ENCODE measurements at places on chromosomes 3 and 15. TPM values are rescaled to one million over a fixed set of nuclear protein-coding genes. Genes with fewer than 3 reads are reported as not detected.
A peak's percentile ranks its signal among the peaks of the same experiment; 100 is the strongest.

DNA sequence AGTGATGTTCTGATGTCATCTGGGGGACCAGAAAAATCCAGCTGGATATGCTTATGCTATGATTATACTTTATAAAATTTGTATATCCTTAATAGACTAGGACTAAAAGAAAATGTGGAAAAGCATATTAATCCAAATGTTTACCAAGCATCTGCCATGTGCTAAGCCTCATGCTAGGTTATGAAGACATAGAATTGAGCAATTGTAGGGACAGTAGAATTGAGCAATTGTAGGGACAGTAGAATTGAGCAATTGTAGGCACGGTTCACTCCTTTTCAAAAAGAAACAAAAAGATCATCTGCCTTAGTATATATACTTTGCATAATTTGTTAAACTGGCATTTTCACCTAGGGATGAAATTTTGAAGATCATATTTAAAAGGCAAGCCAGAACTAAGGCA, 18.3 kb downstream of the ABHD5 start:
- DNase-seq, result no peak

C3orf52 gene
- 3.0 TPM for polyA plus RNA-seq

GRCh38 chr3:129007792-129008191, 6.7 kb downstream of the EFCC1 start:
- DNase-seq, result no peak

- DNase-seq, result no peak
Observed at GRCh38 chr3:11245827-11246662, 26.2 kb upstream of the ATG7 start.

DNA sequence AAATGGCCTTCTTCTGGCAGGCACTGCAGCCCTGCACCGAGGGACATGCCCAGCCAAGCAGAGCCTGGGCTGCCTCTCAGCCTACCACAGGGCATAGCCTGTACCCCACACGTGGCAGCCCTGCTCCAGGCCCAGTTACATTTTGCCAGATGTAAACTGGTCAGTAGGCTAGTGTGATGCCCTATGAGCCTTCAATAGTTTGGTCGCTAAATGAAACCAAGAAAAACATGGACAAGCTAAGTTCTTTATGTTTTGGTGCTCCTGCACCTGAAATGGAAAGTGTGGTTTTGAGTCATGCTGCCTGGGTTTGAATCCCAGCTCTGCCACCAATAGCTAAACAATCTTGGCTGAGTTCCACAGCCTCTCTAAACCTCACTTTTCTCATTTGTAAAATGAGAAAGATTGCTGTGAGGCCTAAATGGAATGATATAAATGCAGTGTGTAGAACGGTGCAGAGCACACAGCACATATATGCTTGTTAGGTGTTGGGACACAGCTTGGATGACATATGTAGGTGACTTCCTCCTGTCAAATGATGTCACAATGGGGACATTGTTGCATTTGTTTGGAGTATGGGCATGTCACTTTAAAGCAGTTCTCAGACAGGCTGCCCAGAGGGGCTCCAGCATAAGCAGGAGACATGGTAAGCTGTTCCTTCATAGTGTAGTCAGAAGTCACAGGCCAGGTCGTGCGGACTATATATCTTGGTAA, 57.4 kb downstream of the ZBTB38 start:
- DNase-seq, result no peak

- DNase-seq, result no peak
Observed at GRCh38 chr3:13710251-13710650, 161.3 kb downstream of the FBLN2 start.

GRCh38 chr3:113654851-113655250, 41.6 kb downstream of the USF3 start:
- DNase-seq, result no peak

AHSG gene
- 0.45 TPM for polyA plus RNA-seq

SCAANT1 gene
- polyA plus RNA-seq, result 1.1 TPM

GRCh38 chr15:31867536-31868442, 162.5 kb upstream of the CHRNA7 start:
- peak; percentile 20 for DNase-seq

DNA sequence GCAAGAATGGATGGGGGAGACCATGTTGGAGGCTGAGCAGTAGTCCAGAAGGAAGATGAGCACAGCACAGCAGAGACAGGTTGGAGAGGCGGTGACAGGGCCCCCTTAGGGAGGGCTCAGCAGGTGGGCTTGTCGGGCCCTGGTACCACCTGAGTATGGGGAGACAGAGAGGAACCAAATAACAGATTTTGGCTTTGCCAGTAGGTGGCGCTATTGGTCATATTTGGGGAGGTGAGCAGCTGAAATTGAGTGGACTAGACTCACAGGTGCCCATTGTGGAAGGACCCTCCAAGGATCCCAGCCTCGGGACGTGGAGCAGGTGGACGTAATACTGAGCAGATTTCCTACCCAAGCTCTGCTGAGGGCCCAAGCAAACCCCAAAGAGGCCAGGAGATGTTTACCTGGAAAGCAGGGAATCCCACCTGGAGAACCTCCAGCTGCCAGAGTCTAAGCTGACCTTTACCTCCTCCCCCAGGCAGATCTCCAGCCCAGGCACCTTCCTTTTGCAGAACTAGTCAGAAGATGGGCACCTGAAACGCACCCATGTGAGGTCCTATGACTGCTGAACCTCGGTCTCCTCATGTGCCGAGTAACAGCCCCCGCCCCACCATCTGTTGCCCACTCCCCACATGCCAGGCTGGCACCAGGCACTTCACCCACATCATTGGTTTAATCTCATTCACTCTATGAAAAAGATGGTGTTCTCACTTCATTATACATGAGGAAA, 24.6 kb upstream of the CORO2B start:
- DNase-seq, result peak; percentile 66

GRCh38 chr3:108629974-108630373, 40.5 kb downstream of the DZIP3 start:
- DNase-seq, result no peak

DNA sequence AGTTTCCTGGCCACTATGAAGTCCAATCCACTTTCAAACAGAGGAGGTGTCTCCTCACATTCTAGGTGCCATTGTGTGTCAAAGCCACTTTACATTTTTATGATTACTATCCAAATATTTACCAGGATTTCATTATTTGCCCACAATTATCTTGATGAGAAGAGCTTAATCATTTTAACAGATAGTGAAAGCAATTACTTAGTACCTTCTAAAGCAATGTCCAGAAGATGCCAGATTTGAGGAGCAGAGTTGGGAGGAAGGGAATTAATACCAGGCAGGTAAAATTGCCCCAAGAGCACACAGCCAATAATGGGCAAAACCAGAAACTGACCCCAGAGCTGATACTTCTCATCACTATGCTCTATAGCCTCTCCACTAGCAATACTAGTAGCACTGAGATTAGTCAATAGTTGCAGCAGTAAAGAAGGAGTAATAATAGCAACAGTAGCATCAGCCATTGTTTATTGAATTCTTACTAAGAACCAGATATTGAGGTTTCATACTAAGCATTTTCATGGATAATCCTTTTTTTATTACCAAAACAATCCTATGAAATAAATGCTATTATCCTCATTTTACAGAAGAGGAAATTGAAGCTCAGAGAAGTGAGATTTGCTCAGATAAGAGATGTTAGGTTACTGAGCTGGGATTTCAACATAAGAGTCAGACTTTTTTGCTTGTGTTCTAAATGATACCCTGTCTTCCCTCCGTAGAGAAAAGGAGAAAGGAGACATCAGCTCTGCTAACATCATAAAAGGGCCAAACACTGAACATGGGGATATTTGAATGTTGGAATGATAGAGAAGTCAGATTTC, 509.3 kb upstream of the CFAP20DC start:
- no peak for DNase-seq
